ENCODE measurements at places on chromosomes 6 and 20. TPM values are rescaled to one million over a fixed set of nuclear protein-coding genes. Genes with fewer than 3 reads are reported as not detected.

DNA sequence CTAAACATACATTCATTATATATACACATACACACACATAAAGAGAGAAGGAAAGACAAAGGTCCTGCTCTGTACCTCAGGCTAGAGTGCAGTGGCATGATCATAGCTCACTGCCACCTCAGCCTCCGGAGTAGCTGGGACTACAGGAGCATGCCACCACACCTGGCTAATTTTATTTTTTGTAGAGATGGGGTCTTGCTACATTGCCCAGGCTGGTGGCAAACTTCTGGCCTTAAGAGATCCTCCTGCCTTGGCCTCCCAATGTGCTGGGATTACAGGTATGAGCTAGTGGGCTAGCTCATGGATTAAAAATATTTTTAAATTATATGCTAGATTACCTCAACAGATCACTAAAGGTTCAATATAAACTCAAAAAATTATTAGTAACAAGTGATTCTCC, 30.3 kb downstream of the NUDT3 start:
- H3K27me3 ChIP-seq: no peaks in the 10 kb centered on the region
- peaks cover 7% of the 10 kb centered on the region for H3K4me1 ChIP-seq
- H3K27ac ChIP-seq: no peak overlapping the region
- H3K36me3 ChIP-seq: no peaks in the 10 kb centered on the region
- no peak overlapping the region for H3K4me3 ChIP-seq

DNA sequence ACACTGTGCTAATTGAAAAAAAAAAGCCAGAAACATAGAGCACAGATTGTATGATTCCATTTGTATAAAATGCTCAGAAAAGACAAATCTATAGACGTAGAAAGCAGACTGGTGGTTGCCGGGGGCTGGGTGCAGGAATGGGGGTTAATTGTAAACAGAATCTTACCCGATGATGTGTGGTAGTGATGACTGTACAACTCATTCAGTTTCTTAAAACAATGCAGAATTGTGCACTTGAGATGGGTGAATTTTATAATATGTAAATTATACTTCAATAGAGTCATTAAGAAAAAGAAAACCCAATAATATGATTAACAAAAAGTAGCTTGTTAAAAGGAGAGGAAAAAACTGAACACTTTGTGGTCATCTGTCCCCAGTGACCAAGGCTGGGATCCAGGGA, 3.7 kb upstream of the MYLK4 start:
- no peaks in the 10 kb centered on the region for H3K36me3 ChIP-seq
- no peaks in the 10 kb centered on the region for H3K4me1 ChIP-seq
- no peak for DNase-seq

GRCh38 chr6:63814459-63814858, 178.9 kb downstream of the PHF3 start:
- no peaks in the 10 kb centered on the region for H3K36me3 ChIP-seq
- no peak overlapping the region for H3K27ac ChIP-seq
- no peaks in the 10 kb centered on the region for H3K4me1 ChIP-seq
- no peak overlapping the region for H3K4me3 ChIP-seq
- DNase-seq: no peak
- H3K27me3 ChIP-seq: no peaks in the 10 kb centered on the region

DNA sequence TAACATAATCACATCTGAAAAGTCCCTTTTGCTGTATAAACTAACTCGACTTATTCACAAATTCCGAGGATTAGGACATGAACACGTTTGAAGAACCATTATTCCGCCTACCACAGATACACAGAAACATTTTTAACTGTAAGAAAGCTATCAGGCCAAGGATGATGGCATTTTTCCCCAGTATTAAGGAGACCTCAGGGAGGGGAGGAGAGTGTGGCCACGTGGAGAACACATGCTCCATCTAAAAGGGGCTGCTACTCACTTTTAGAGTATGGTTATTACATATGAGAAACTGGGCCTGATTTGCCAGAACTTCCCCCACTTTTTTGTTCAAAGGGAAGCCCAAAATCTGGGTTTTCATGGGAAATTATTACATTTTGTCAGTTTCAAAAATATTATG, 153.4 kb downstream of the EYA2 start:
- no peak for DNase-seq
- no peaks in the 10 kb centered on the region for H3K4me1 ChIP-seq
- H3K27me3 ChIP-seq: no peaks in the 10 kb centered on the region
- no peaks in the 10 kb centered on the region for H3K36me3 ChIP-seq

DNA sequence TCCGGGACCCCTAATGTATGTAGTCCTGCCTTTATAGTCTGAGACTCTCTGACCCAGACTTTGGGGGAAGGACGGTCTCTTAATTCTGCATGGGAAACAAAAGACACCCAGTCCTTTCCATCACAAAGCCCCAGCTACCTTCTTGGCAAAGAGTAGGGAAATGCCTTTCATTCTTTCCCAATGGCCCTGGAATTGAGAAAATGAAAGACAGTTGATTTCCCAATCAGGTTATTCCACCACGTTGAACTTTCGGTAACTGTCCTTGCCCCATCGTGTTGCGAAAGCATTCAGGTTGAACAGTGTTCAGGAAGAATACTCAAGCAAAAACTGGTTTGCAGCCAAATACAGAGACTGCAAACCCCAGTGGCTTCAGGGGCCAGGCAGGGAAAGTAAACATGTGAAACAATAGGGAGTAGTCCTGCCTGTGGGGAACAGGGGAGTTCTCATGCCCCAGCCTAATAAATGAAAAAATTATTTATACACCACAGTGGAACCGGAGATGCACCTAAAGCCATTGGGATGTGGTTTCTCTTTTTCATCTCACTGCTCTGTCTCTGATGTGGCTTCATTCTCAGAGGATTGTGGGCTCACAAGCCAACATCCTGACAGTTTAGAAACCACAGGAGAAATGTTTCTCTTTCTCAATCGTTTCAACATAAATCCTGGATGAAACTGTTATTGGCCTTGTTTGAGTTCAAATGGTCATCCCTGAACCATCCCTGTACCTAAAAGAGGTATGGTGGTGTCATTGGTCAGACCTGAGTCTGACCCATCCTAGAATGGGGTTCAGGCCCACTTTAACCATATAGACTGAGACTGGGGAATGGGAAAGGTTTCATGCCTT, 44.2 kb upstream of the SLC9A8 start:
- H3K4me1 ChIP-seq: peaks cover 23% of the 10 kb centered on the region
- peak; percentile 59 for DNase-seq
- no peaks in the 10 kb centered on the region for H3K27me3 ChIP-seq
- H3K27ac ChIP-seq: peak overlapping the region; percentile 79
- no peak overlapping the region for H3K4me3 ChIP-seq
- H3K36me3 ChIP-seq: no peaks in the 10 kb centered on the region

- H3K4me1 ChIP-seq: no peaks in the 10 kb centered on the region
- DNase-seq: no peak
- H3K27me3 ChIP-seq: no peaks in the 10 kb centered on the region
- H3K27ac ChIP-seq: no peak overlapping the region
Measured at GRCh38 chr20:41178904-41179432, 41.6 kb downstream of the PLCG1 start.

GRCh38 chr20:1130058-1130694, 11.8 kb downstream of the PSMF1 start:
- DNase-seq: no peak
- no peaks in the 10 kb centered on the region for H3K4me1 ChIP-seq
- H3K27ac ChIP-seq: no peak overlapping the region
- no peak overlapping the region for H3K4me3 ChIP-seq
- H3K27me3 ChIP-seq: no peaks in the 10 kb centered on the region

DNA sequence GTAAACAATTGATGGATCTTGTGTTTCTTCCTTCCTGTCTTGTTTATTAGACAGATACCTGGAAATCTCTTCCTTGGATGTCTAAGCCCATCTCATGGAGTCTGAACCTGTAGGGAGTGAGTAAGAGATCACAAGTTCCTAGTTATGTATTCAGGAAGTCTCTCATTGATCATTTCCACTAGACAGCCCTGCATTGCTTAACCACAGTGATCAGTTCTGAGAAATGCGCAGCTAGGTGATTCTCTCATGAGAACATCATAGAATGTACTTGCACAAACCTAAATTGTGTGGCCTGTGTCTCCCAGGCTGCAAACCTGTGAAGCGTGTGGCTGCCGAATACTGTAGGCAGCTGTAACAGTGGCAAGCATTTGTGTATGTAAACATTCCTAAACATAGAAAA, 39.1 kb downstream of the FAM120B start:
- DNase-seq: no peak
- no peak overlapping the region for H3K27ac ChIP-seq
- no peaks in the 10 kb centered on the region for H3K36me3 ChIP-seq
- no peaks in the 10 kb centered on the region for H3K27me3 ChIP-seq

GRCh38 chr6:76004202-76004601, 68.3 kb downstream of the IMPG1 start:
- no peak for DNase-seq
- no peaks in the 10 kb centered on the region for H3K36me3 ChIP-seq

DNA sequence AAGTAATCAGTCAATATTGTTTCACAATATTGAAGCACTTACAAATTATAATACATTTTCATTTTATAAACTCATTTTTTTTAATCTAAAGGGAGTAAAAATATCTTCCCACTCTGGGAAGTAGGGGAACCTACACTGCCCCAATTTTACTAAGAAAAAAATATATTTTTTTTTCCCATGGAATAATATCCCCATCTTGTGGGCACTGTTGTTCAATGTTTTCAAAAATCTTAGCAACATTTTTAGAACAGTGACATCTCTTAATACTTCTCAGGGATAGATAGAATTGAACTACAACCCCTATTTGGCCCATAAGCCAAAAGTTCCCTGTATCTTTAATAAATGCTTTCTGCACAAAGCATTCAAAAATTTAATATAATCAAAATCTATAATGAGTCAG, 42.9 kb downstream of the ARHGAP18 start:
- no peak overlapping the region for H3K4me3 ChIP-seq
- no peak overlapping the region for H3K27ac ChIP-seq
- DNase-seq: no peak
- no peaks in the 10 kb centered on the region for H3K27me3 ChIP-seq

DNA sequence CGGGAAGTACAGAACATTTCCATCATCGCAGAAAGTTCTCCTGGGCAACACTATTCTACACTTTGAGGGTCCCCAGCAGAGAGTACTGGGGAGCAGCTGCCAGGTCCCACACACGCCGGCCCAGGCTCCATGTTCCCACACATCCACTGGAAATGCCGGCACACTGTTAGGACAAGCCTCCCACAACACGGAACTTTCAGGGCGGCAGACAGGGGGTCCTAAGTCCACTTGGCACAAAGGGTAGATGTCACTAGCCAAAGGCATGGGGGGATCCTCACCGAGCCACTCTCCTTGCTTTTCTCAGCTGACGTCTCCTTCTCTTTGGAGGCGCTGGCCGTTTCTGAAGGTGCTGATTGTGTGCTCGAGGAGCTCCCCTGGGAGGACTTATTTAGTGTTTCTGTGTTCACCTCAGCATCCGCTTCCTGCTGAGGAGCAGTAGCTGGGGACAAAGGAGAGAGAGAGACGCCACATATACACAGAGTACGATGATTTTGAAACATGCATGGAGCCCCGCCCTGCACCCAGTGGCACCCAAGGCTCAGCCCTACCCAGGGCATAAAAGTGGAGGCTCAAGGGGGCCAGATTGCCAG, 135.4 kb downstream of the ZMYND8 start:
- H3K27ac ChIP-seq: 0 out of 2 replicates have a peak overlapping the region, but pooled peaks have one; percentile 7
- no peak for DNase-seq
- no peak overlapping the region for H3K4me3 ChIP-seq

- no peak overlapping the region for H3K27ac ChIP-seq
- H3K4me3 ChIP-seq: no peak overlapping the region
- no peak for DNase-seq
- no peaks in the 10 kb centered on the region for H3K27me3 ChIP-seq
- no peaks in the 10 kb centered on the region for H3K36me3 ChIP-seq
Measured at GRCh38 chr6:37850728-37851285, 31.3 kb downstream of the ZFAND3 start.

DNA sequence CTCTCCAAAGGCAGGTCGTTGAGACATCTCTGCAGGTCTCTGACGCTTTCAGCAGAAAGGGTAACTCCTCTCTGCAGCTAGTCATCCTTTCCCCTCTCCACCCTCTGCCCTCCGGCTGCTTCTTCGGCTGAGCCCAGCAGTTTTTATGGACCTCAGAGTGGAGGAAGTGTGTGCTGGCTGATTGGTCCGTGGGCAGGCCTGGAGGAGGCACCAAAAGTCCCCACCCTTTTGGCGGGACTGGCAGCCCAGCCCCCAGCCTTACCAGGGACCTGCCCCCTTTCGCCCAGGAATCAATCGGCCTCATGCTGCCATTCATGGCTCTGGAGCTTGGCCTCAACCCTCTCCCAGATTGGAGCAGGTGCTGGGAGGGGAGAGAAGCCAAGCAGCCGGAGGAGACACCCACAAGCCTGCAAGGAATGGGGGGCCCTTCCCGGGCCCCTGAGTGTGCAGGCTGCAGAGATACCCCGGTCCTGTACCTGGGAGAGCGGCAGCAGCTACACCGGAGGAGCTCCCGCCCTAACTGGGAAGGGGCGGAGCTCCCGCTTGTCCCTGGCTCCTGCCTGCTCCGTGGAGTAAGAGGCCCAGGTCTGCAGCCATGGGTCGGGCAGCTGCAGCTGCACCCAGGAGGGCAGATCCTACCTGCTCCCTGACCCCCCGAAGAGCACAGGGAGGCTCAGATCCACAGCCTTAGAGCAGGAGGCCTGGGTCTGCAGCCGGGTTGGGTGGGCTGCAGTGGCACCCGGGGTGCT, 170.3 kb upstream of the SOX4 start:
- H3K4me1 ChIP-seq: peaks cover 4% of the 10 kb centered on the region
- no peaks in the 10 kb centered on the region for H3K27me3 ChIP-seq
- H3K27ac ChIP-seq: no peak overlapping the region
- H3K36me3 ChIP-seq: no peaks in the 10 kb centered on the region
- H3K4me3 ChIP-seq: no peak overlapping the region

DNA sequence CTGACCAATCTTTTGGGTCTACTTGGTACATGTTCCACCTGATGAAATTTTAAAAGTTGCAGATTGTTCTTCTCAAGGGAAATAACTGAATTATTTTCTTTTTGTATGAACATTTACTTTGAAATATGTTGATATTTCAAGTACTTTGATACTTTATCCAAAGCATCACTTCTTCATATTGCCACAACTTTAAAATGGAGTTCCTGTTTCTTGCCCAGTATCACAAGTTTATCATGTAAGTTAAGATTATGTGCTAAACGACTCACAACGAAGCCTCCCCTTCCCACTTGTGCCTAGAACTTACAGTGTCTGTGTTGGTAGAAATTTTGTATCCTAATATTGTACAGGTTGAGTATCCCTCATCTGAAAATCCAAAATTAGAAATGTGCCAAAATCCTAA, 108.4 kb downstream of the ARID1B start:
- H3K36me3 ChIP-seq: no peaks in the 10 kb centered on the region
- no peak overlapping the region for H3K4me3 ChIP-seq
- H3K4me1 ChIP-seq: peaks cover 2% of the 10 kb centered on the region
- no peak overlapping the region for H3K27ac ChIP-seq

DNA sequence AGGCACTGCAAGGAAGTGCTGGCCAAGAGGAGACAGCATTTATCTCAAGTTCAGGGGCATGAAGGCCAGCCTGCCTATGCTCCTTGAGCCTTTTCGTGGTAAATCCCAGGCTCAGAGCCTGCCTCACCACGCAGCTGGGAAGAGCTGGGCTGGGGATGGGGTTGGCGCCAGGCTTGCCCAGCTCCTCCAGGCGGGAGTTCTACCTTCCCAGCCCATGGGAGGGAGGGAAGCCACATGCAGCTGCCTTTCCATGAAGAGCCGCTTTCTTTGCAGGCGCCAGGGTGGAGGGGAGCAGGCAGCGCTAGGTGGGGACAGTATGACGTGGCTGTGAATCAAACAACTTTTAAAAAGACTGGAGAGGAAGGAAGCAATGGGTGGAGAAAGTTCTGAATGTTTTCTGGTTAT, 19.5 kb upstream of the SIRT5 start:
- H3K4me1 ChIP-seq: peaks cover 6% of the 10 kb centered on the region
- no peak overlapping the region for H3K27ac ChIP-seq
- no peaks in the 10 kb centered on the region for H3K36me3 ChIP-seq
- DNase-seq: peak; percentile 71

Gene PNLDC1
- total RNA-seq: 0.44 TPM

Gene SRSF6
- 171 TPM for total RNA-seq

Gene TAF4
- 30.1 TPM for total RNA-seq

Gene CDS2
- 56.2 TPM for total RNA-seq

Gene GPSM3
- total RNA-seq: 6.0 TPM

Gene SLC2A10
- 9.7 TPM for total RNA-seq

Gene TINAG
- not detected for total RNA-seq

Gene HLA-DQA2
- not detected for total RNA-seq
